SIG-M5 (cell line): ENCODE measurements at places on chromosomes 5 and 9.

- no peak for DNase-seq
These were observed 73.4 kb downstream of the NFIB start for GRCh38 chr9:14240537-14240936.

DNA sequence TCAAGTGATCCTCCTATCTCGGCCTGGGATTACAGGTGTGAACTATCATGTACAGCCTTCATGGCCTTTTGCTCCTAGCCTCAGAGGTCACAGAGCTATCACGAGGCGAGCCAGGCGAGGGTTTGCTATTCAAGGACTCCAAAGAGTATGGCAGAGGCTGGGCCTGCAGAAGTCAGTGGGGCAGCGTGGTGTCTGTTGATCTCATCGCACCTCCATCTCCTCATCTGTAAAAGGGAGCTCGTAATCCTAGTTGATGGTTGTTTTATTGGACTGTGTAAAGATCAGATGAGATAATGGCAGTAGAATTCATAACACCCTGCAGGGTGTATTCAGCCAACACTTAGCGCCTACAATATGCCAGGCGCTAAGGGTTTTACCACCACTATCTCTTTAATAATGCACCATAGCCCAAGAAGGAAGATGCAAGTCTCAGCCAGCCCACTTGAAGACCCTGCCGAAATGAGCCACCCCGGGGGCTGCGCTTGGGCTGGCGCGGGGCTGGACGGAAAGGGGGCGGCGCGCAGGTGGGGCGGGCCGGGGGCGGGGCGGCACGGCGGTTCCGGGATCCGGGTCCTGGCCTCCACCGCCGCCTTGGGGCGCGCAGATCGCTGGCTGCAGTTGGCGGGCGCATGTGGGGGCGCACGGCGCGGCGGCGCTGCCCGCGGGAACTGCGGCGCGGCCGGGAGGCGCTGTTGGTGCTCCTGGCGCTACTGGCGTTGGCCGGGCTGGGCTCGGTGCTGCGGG is at the start of gene GALNT12:
GALNT12 (plus strand) TSS at position 601 of the 744 bp plus-strand sequence; CDS start at position 630, 29 bp downstream.
- DNase-seq = no peak

- no peak for DNase-seq
These were observed 182.2 kb upstream of the SMARCA2 start for GRCh38 chr9:1832960-1833359.

- DNase-seq = no peak
These were observed 467.8 kb downstream of the TMEM232 start for GRCh38 chr5:110258460-110259216.

GRCh38 chr5:121668635-121669034 is 183.0 kb upstream of the FTMT start:
- DNase-seq = no peak

- no peak for DNase-seq
These were observed 465.2 kb upstream of the RGMB start for GRCh38 chr5:98308231-98308630.

GRCh38 chr9:125074976-125075375 is 68.4 kb downstream of the SCAI start:
- no peak for DNase-seq

DNA sequence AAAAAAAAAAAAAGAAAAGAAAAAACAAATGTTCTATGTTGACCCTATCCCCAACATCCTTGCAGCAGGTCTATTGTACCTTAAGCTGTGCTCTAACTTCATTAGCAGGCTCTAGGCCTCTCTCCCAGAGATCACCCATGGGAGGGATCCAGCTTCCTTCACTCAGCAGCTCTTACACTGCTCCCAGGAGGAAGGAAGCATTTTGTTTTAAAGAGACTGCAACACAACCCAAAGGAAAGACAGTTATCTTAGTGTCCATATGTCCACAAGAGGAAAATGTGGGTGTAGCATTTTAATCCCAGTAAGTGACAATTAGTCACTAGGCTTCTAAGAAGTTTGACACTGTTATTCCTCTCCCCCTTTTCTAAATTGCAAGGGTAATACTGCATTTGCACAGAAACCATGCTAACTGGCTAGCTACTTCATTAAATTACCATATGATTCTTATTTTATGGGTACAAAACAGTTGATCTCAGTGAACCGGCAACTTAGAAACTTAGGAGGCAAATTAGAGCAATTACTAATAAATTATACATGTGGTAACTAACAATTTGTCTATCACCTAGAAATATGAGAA is 58.8 kb downstream of the MARCHF3 start:
- no peak for DNase-seq

- DNase-seq = no peak
These were observed 34.9 kb downstream of the SPRY4 start for GRCh38 chr5:142289708-142290576.
